Right cardiac atrium (tissue), 5 donors: ENCODE measurements at places on chromosomes 3 and 15. TPM values are rescaled to one million over a fixed set of nuclear protein-coding genes. Genes with fewer than 3 reads are reported as not detected.

DNA sequence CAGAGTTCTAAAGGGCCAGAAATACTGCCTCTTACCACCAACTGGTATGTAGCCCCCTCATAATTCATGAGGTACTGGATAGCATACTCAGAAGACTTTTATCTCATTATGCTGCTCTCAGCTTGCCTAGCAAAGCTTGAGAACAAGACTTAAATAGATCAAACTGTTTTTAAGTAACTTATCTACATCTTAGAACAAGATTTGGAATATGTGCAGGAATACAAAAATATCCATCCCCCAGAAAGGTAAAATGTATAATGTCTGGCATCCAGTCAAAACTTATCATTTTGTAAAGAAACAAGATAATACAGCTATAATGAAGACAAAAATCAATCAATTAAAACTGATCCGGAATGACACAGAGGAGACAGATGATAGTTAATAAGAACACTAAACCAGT lies 400.4 kb upstream of the TGFBR2 start:
- DNase-seq = no peak

GRCh38 chr3:4899710-4900109 lies 79.5 kb upstream of the BHLHE40 start:
- DNase-seq = peak; percentile 54

GRCh38 chr15:74548241-74548640 lies 7.2 kb downstream of the ARID3B start:
- DNase-seq = peak; percentile 30

Gene CELSR3
- total RNA-seq = 0.23 TPM
